ENCODE measurements at places on chromosomes 1 and 21. TPM values are rescaled to one million over a fixed set of nuclear protein-coding genes. Genes with fewer than 3 reads are reported as not detected.

The GABRD gene
- 0.14 TPM for total RNA-seq

The DCDC2B gene
- not detected for total RNA-seq

- no peak for DNase-seq
Observed at GRCh38 chr1:197892684-197893083, 9.7 kb upstream of the C1orf53 start.

DNA sequence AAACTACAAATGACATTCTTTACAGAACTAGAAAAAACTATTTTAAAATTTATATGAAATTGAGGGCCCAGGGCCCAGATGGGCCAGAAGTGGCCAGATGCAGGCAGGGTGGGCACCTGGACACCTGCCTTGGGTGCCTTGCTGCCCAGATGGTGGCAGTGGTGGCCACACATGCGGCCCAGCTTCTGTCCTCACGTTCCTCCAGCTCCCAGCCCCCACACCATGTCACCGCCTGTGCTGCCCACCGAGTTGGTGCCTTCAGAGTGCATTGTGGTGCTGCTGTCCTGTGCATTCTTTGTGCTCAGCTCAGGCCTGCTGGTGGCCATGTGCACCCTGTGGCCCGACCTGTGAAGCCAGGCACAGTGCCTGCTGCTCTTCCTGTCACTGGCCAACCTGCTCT lies 216.8 kb upstream of the CXADR start:
- no peak for DNase-seq

GRCh38 chr1:17081439-17081838 lies 27.6 kb upstream of the SDHB start:
- no peak for DNase-seq

Measured in thymus (tissue), 14 donors.